H4 (cell line): ENCODE measurements at places on chromosomes 1 and 21. TPM values are rescaled to one million over a fixed set of nuclear protein-coding genes. Genes with fewer than 3 reads are reported as not detected.

DNA sequence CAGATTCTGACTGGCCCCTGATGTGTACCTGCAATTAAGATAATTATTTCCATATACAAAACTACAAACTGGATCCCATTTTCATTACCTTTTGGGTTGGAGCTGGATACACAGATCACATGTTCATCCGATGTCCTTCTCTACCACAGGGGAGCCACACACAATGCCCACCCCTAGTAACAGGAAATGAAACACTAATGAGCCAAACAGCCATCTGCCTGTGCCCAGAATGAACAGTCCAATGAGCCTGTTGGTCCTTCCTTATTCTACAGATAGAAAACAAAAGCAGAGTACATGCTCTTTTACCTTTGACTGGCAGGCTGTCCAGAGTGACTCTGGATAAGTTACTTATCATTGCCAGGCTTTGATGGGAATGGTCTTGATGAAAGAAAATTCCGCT lies 68.6 kb downstream of the SIPA1L2 start:
- DNase-seq: no peak

DNA sequence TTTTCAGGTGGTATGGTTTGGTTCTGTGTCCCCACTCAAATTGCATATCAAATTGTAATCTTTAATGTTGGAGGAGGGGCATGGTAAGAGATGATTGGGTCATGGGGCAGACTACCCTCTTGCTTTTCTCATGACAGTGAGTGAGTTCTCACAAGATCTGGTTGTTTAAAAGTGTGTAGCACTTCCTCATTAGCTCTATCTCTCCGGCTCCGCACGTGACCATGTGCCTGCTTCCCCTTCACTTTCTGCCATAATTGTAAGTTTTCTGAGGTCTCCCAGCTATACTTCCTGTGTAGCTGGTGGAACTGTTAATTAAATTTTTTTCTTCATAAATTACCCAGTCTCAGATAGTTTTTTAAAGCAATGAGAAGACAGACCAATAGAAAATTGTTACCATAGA lies 843.2 kb downstream of the AMY1C start:
- no peak for DNase-seq

MAEL gene
- not detected in 2 replicates for total RNA-seq

DNA sequence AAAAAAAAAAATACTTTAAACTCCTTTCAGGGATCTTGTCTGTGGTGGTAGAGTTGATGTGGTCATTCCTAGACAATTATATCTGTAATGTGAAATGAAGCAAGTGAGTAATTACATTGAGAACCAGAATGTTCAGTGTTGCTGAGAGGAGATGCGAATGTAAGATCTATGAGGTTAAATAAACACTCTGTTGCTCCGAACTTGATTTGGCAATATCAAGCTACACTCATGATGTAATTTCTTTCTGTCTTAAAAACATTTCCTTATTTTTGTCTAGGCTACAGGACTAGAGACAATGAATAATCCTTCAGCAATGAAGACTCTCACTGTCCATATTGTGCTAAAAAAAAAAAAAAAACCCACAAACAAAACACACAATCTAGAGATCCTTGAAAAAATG lies 63.1 kb upstream of the IGSF5 start:
- peak; percentile 21 for DNase-seq

- no peak for DNase-seq
Measured at GRCh38 chr1:25900219-25900618, 6.0 kb downstream of the STMN1 start.

GUCA2A gene
- not detected in 2 replicates for total RNA-seq

- no peak for DNase-seq
Measured at GRCh38 chr1:236083650-236084385, 18.9 kb upstream of the NID1 start.

OR2M3 gene
- total RNA-seq: 0.04 TPM in 1 of 2 replicates, not detected in the other

DNA sequence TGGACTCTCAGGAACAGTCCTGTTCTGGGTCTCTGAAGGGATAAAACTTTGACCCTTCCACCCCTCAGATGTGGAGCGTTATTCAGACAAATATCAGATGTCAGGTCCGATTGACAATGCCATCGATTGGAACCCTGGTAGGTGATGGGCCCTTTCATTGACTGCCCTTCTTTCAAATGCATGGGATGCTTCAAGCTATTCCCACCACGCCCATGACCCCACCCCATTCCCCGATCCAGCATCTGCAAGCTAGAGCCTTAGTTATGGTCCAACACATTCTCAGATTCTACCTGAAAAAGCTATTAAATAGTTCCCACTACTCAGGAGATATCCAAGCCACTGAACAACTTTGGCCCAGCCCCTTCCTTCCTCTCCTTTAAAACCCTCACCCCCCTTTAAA lies 12.5 kb downstream of the POLR3GL start:
- no peak for DNase-seq

GRCh38 chr1:89632657-89633247 lies at the start of gene LRRC8C:
Gene LRRC8C, plus strand, starts transcription at chr1:89633120. Its CDS starts 53,354 bp downstream, at chr1:89686474.
- peak; percentile 34 for DNase-seq

ZBTB17 gene
- total RNA-seq: 17.5 and 30.5 TPM in 2 replicates

GRCh38 chr1:110982320-110982719 lies 18.6 kb upstream of the LRIF1 start:
- no peak for DNase-seq

- no peak for DNase-seq
Measured at GRCh38 chr1:224641030-224641429, 24.9 kb downstream of the CNIH3 start.

HTR1D gene
- not detected in 2 replicates for total RNA-seq

GRCh38 chr21:28723646-28724045 lies 269.0 kb downstream of the LTN1 start:
- no peak for DNase-seq

DNA sequence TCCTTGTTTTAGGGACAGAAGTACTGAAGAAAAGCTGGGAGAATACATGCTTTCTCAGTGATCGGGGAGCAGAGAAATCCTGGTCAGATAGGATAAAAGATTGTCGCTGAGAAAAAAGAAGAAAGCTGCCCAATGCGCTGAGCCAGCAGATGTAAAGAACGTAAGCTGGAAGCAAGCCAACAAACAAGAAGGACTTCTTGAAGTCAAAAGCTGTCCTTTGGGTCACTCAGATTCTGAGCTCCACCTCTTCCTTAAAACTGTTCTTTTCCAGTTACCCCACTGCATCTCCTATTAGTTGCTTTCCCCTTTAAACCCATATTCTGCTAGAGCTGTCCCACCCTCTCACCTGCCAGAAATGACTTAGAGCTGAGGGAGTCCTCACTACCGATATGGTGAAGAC lies 64.8 kb downstream of the GPR137B start:
- DNase-seq: no peak

GRCh38 chr1:27071049-27071416 lies 58.4 kb upstream of the TENT5B start:
- no peak for DNase-seq

GRCh38 chr1:3364551-3364950 lies 89.9 kb upstream of the ARHGEF16 start:
- DNase-seq: no peak

DNAJC6 gene
- total RNA-seq: 9.4 and 19.3 TPM in 2 replicates

GRCh38 chr1:159187033-159187432 lies 15.6 kb downstream of the CADM3 start:
- DNase-seq: no peak

LORICRIN gene
- not detected in 2 replicates for total RNA-seq

DNA sequence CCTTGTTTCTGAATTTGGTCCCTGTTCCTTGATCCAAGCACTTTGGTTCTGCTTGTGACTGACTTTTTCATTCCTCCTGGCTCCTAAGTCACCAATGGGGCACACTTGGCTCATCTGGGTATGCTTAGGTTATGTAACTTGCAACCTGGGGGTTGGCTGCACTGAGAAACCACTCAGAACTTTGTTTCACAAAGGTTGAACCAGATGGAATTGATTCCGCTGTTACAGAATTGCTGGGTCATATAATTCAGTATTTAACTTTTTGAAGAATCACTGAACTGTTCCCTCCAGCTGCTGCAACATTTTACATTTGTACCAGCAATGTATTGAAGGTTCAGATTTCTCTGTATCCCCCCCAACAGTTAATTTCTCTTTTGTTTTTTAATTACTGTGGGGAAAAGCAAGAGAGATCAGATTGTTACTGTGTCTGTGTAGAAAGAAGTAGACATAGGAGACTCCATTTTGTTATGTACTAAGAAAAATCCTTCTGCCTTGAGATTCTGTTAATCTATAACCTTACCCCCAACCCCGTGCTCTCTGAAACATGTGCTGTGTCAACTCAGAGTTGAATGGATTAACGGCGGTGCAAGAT lies 9.6 kb upstream of the NVL start:
- DNase-seq: no peak

TNFAIP8L2 gene
- not detected in 2 replicates for total RNA-seq

GRCh38 chr1:221494670-221495069 lies 247.2 kb downstream of the DUSP10 start:
- peak; percentile 26 for DNase-seq

APH1A gene
- 129 and 140 TPM in 2 replicates for total RNA-seq

FMO5 gene
- 0.37 and 0.75 TPM in 2 replicates for total RNA-seq

DNA sequence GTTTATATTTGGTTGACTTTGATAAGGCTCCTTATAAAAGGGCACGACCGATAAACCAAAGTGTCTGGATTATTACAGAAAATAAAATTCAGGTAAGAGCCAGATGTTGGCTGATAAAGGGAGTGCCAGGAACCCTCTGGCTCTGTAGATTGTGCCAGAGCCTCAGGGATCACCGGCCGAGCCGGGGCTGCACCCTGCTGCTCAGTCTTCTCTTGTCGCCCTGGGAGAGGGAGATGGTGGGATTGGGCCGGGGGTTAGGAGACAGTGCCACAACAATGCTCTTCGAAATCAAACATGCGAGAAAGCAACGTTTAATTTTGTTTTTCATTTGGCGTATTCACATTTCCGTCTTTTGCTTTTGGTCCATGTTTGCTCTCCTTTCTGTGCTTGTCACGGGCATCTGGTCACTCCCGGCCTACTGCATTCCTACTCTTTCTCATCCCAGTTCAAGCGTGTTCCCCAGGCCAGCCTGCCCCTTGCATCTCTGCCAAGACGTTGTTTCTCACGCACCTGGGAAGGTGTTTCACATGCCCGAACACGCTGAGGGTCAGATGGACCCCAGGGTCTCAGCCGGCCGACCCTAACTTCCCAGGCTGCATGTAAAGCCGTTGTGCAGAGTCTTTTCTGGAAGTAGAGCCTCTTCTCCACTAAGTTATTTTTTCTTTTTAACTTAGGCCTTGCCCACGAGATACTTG lies 18.8 kb upstream of the C2CD2 start:
- DNase-seq: no peak

SOAT1 gene
- 20.9 and 39.3 TPM in 2 replicates for total RNA-seq

DNA sequence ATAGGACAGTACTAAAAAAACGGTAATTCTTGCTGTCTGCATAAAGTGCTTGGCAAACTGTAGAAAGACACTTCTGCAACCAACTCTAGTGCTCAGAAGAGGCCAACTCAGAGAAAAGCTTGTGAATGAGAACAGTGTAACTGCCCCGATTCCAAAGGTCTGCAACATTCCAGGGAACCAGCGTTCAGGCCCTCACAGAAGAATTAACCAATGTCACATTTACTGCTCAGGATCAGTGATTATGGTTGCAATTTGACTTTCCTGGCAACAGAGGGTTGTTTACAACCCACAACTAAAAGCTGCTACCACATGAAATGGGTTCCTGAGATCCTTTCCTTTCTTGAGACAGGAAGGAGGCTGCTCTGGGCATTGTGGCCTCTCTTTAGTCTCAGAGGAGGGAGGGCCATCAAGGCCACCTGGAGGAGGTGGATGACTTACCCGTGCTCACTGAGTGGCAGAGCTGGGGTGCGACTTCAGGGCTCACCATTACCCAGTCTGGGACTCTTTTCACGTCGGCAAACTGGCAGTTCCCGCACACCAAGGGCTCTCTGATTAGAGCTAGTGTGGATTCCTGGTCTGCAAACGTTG lies 15.3 kb downstream of the SRSF4 start:
- DNase-seq: no peak

- peak; percentile 74 for DNase-seq
Measured at GRCh38 chr1:160046494-160047110, 14.8 kb upstream of the PIGM start.

AMY1A gene
- not detected in 2 replicates for total RNA-seq

LAD1 gene
- not detected in 2 replicates for total RNA-seq

DNA sequence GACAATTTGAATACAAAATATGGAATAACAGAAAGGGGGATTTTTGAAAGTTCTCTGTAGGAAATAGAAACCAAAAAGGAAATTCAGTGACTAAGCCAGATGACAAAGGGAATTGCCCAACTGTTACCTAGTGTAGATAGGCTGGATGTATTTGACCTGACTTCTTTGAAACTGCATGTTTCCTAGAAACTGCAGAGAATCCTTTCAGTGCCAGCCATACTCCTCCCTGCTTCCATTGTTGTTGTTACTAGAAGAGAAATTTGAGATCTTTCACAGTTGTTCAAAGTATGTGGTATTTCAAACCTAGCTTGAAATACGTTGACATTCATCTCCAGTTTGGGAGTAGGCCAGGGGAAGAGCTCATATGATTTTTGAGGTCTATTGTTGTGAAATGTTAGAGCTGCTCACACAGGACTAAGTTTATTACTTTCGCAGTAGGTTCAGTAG lies 1.8 kb upstream of the GBP5 start:
- peak; percentile 36 for DNase-seq

YBEY gene
- 38.2 and 42.9 TPM in 2 replicates for total RNA-seq

PADI4 gene
- total RNA-seq: 0.27 TPM in 2 replicates

- DNase-seq: no peak
Measured at GRCh38 chr1:98662356-98662670, 792 bp downstream of the SNX7 start.

FCGR3A gene
- not detected in 2 replicates for total RNA-seq

DNA sequence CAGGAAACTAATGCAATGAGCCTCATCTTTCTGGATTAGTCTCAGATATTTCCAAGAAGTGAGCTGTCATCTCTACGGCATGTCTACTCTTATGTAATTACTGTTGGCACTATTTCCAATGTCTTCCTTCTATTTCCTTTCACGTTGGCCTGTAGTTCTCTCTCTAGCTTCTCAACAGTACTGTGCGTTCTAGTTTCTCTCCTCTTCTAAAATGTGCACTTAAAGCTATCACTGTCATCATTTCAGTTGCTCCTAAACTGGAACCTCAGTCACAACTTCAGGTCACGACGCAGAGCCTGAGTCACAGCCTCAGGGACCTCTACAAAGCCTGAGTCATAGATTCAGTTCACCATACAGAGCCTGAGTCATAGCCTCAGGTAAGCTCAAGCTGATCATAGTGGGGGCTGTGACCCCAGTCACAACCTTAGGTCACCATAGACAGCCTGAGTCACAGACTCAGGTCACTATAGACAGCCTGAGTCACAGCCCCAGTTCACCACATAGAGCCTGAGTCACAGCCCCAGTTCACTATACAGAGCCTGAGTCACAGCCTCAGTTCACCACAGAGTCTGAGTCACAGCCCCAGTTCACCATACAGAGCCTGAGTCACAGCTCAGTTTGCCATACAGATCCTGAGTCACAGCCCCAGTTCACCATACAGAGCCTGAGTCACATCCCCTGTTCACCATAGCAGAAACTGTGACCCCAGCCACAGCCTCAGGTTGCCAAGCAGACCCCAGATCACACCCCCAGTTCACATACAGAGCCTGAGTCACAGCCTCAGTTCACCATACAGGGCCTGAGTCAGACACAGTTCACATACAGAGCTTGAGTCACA lies 13.0 kb downstream of the WNT9A start:
- peak; percentile 39 for DNase-seq

ACTA1 gene
- not detected in 2 replicates for total RNA-seq

GRCh38 chr1:51976846-51977602 lies 13.5 kb downstream of the RAB3B start:
- DNase-seq: no peak

GRCh38 chr1:189769448-189769847 lies 708.2 kb downstream of the BRINP3 start:
- no peak for DNase-seq

MAP1LC3C gene
- total RNA-seq: 0.08 TPM in 1 of 2 replicates, not detected in the other

NFASC gene
- total RNA-seq: 3.1 and 3.2 TPM in 2 replicates

GRCh38 chr1:119762409-119762808 lies 6.3 kb downstream of the HMGCS2 start:
- DNase-seq: no peak
